Kidney (tissue), 22 donors: ENCODE measurements at places on chromosomes 7 and 10. TPM values are rescaled to one million over a fixed set of nuclear protein-coding genes. Genes with fewer than 3 reads are reported as not detected.

GRCh38 chr7:9937944-9938631 lies 1035.6 kb upstream of the PHF14 start:
- DNase-seq = no peak

Gene ITGB8
- total RNA-seq = 213 TPM

Gene TUBB8
- total RNA-seq = not detected

GRCh38 chr7:22885797-22886261 lies 63.2 kb upstream of the TOMM7 start:
- DNase-seq = no peak

Gene BTBD16
- total RNA-seq = 1.2 TPM

- no peak for DNase-seq
Measured at GRCh38 chr10:85194706-85195105, 866.3 kb downstream of the CCSER2 start.

- DNase-seq = no peak
Measured at GRCh38 chr7:94195201-94195600, 191.0 kb upstream of the BET1 start.

- DNase-seq = peak; percentile 85
Measured at GRCh38 chr10:130179640-130180039, 43.4 kb downstream of the GLRX3 start.

GRCh38 chr10:34814913-34815184 lies 247 bp downstream of the PARD3 start:
- DNase-seq = no peak

- no peak for DNase-seq
Measured at GRCh38 chr7:123562121-123562520, 4.5 kb upstream of the NDUFA5 start.
